Stimulated activated CD4-positive, alpha-beta T cell treated with anti-CD3 and anti-CD28 coated beads, Interleukin-15, amount 100 ng/mL, for 1 hour (primary cell): ENCODE measurements at places on chromosomes 7 and 10.

DNA sequence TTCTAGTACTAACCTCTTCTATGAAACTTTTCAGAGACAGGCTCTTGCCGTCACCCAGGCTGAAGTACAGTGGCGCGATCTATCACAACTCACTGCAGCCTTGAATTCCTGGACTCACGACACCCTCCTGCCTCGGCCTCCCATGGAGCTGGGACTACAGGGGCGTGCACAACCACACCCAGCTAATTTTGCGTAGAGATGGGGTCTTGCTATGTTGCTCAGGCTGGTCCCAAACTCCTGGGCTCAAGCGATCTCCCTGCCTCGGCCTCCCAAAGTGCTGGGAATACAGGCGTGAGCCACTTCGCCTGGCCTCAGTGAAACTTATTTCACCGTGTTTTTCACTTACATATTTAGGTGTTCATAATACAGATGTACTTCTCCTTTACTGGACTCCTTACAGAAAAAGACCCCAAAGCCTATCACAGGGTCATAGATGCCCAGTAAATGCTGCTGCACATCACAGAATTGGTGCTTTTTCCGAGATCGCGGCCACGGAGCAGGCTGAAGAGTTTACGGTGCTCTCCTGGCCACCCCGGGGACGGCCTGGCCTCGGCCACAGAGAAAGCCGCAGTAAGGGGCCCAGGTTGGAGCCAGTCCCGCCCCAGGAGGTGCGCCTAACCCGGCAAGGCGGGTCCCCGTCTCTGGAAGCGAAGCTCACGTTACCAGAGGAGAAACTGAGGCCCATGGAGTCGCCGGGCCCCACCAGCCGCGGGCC lies 595 bp downstream of the TBL2 start:
- no peak for DNase-seq

GRCh38 chr7:86818903-86819302 lies 175.2 kb downstream of the GRM3 start:
- no peak for DNase-seq

DNA sequence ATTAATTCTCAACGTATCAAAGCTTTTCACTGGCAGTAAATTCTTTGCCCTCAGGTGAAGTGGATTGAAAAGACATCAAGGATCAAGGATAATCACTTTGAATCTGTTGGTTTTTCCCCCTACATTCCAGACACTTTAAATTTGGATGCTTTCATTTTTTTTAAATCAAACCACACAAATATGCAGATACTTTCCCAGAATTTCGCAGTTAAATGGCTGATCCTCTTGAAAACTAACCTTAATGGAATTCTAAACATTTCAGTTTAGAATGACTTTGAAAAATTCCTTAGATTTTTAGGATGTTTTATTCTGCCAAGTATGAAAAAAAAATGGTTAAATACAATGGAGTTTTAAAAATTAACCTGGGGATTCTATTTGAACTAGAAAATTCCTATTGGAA lies 325.9 kb downstream of the GFRA1 start:
- DNase-seq, result no peak

GRCh38 chr7:28686418-28686800 lies 271.7 kb downstream of the TRIL start:
- DNase-seq, result no peak

DNA sequence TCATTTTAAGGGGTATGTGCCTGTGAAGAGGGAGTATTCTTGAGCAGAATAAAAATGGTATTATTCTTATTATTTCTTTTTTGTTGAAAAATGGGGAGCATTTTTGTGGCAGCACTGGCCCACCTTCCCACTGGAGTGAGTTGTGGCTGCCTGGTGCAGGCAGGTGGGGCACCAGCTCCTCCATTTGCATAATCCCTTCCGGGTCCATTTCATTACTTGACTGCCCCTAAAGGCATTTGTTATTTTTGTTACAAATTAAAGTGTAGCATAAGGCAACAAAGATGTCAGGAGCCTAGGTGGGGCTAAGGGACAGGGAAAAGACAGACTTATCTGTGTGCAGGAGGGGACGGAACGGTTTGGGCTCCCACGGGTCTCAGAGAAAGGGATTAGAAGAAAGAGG lies 26.8 kb downstream of the GOLGA7B start:
- no peak for DNase-seq

DNA sequence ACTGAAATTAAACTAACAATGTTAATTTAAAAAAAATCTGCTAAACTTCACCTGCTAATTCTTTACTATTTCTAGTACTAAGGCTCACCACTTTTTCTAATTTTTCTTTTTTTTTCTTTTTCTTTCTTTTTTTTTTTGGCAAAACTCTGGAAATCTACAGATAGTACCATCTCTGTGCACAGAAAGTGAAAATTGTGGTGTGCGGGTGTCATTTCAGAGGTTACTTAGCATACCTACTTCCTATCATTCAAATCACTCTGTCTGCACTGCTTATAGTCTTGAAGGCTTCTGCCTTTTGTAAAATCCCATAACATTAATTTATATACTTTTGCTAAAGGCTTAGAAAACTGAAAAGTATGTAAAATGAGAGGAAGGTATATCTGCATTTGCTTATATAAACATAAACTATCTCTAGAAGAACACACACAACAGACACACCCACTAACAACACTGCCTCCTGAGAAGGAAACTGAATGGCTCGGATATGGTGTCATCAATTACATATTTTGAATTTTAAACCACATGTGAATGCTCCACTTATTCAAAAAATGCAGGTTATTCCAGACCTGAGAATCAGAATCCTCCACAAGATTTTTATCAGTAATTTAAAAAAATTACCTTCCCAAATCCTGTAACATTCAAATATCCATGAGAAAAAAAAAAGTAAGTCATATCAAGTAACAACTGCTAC lies 229.5 kb downstream of the PARD3 start:
- no peak for DNase-seq

GRCh38 chr7:94374231-94374630 lies 20.5 kb upstream of the COL1A2 start:
- no peak for DNase-seq
